Muscle of leg (tissue), 16 donors: ENCODE measurements at places on chromosomes 3 and 15.

DNA sequence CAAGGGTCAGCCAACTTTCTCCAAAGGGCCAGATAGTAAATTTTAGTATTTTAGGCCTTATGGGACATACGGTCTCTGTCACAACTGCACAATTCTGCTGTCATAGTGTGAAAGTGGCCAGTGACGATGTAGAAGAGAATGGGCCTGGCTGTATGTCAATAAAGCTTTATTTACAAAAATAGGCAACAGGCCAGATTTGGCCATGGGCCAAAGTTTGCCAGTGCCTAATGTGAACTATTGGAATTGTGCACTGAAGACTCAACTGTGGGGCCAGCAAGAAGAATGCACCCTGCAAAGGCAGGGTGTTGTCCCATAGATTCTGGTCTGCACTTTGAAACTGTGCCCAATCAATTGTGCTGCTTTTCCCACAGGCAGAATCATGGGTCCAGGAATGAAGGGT is 69.4 kb upstream of the PRR23E start:
- no peak for DNase-seq

DNA sequence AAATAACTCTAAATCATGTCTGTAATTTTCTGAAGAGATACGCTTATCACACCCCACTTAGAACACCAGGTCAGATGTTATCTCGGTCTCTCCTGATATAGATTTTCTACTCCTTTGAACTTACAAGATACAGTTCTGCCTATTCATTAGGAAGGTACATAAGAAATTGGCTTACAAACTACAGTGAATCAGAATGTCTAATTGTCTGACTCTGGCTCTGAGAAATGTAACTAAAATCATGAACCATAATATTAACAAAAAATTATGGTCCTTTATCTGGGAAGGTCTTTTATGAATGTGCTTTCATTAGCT is 235.2 kb downstream of the SUCLG2 start:
- no peak for DNase-seq

DNA sequence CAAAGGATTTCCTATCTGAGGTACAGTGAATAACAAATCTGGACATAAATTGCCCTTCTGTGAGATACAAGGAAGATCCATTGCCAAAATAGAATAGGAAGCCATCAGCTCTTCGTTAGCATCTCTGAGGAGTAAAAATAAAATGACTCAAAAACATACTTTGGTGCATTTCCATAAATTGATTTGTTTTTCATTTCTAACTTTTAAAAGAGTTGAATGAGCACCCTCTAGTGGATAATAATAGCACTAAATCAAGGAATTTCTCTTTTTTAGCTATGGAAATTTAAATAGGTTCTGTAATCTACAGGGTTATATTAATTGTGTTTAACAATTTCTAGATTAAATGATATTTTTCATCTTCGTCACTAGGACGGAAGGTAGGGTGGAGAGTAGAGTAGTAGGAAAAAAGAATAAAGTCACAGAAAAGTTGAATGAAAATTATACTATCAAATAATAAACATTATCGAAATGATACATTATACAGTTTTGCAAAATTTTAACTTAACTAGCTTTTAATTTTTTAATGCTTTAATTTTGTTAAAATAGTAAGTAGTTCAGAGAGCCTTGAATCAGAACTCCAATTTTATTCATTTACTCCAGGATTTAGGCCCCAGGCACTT is 6.4 kb downstream of the NSUN3 start:
- peak; percentile 53 for DNase-seq

DNA sequence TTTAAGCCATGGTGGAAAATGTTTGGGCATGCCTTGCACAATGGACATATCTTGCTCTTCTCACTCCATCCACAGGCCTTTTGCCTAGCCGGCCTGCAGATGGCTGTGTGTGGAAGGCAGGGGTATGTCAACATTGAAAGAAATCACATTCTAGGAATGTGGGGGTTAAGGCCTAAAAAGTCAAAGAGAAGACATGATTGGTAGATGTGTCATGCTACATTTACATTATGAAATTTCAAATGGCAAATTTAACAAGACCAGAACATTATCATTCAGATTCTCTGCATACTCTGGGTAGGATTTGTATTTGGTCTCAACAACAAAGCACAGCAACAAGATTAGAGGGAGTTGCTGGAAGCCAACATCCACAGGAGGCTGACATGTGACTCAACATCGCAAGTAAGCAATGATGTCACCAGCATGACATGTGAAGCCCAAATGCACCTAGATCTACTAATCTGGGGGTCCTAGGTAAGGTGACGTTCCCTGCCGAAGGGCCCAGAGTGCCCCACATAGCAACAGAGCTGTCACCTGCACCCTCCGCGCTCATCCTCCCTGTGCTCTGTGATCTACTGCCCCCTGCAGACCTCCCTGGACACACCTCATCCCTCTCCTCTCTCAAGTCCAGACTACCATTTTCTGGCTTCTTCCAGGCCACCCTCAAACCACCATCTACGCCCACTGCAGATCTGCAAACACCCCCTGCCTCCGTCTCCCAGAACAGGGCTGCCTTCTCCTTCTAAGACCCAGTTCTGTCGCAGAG is 39.4 kb downstream of the CLDN18 start:
- no peak for DNase-seq

- no peak for DNase-seq
Measured at GRCh38 chr15:63494408-63494807, 10.0 kb upstream of the USP3 start.
